ENCODE measurements at places on chromosomes 1 and 21.

DNA sequence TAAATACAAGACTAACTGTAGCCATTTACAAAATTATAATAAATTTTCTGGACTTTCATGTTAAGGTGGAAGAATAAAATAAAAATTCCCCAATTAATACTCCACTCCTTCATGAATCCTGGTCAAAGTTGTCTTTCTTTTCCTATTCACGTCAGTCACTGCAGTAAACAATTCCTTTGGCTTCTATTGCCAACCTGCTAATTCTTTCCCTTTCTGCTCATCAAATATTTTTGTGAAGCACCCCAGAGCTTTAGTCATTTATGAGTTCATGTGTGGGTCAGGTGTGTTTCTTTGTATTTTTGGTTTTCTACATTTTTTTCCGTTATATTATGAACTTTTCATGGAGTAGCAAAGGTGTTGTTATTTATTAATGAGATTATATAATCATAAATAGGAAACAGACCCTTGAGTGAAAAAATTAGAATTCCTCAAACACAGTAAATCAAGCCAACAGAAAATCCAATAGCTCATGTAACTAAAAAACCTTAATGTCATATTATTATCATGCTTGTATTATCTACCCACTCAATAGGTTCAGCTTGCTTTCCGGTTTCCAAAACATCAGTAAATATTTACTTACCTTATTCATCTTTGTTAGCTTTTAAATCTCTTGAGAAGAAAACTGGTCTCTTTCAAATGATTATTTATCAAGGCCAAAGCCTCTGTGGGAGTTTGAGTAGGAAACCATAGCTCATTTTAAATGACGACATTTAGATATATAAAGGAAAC is 29.6 kb upstream of the PLA2G4A start:
- DNase-seq = no peak

- no peak for DNase-seq
Observed at GRCh38 chr1:225926551-225927113, 2.6 kb upstream of the PYCR2 start.

DNA sequence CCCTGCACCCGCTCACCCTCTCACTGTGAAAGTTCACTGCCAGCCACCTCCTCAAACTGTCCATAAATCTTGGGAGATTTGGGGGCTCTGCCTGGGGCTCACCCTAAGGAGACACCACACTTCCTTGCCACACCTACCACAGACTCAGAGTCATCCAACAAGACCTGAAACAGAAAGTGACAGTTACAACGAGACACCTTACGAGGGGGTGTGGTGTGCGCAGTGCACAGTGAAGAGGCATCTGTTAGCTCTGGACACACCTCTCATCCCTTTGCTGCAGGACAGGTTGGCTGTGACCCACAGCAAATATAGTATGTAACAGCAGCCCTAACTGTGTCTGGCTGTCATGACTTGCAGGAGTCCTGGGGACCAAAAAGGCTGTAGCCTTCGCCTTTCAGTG is 190.2 kb downstream of the NR5A2 start:
- no peak for DNase-seq

DNA sequence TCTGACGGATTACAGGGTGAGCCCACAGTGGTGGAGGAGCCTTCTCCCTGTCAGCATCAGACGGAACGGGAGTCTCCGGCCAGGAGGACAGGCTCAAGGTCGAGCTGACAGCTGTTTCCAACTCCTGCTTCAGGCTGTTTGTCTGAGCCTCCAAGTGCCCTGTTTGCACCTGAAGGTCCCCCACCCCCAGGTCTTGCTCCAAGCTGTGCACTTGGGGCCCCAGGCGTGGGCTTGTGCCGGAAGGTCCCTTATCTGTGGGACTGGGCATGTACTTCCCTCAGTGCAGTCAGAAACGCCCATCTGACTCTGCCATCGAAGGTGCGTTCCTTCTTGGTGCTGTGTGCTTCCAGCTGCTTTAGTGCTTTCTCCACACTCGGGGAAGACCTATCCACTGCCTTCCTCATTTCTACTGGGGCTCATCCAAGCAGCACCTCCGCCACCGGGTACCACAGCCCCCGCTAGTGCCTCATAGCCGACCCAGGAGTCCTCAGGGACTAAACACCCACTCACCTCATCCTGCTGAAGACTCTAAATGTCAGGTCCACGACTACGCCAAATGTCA is 29.5 kb upstream of the CR2 start:
- no peak for DNase-seq

Data from mesothelial cell of epicardium (in vitro differentiated cells).